ENCODE measurements at places on chromosomes 3 and 15. TPM values are rescaled to one million over a fixed set of nuclear protein-coding genes. Genes with fewer than 3 reads are reported as not detected.
A peak's percentile ranks its signal among the peaks of the same experiment; 100 is the strongest.

DNA sequence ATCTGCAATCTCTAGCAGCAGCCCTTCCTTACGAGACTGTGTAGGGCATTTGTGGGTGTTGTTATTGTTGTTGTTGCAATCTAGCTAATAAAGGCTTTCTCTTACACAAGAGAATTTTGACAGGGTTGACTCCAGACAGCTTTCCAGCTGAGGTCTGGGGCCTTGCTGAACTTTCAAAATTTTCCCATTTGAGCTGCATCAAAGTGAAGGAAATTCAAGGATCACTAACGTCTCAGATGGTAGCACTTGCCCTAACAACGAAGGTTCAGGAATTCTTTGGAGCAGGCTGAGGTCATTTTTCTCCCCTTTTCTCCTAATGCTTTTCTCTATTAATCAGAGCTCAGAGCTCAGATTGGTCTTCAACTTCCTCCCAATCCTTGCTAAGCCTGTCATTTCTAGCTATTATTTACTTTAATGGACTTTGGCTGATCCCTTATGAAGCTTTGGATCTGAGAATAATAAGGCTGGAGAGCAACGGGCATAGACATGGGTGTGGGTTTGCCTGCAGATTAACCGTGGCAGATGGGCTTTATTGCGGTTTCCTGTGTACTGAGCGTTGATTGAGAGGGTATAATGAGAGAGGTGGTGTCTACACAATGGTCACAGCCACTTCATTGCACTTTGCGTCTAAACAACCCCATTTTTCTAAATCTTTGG, 614.0 kb upstream of the AGTR1 start:
- no peak for DNase-seq

DNA sequence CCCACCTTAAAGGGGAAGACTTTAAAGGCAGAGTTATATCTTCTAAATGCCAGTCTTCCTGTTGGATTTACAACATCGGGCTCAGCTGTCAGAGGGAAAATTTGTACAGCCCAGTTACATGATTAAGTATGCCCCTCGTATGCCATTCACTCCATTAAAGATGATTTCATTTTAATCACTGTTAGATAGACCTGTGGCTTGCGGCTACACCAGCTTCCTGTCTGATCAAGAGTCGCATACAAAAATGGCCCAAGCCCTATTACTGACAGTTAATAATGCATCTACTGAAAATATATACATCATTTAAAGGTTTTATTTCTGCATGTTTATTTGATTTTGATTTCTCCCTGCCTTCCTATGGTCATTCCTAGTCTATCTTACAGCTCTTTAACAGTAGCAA, 7.1 kb downstream of the EIF4E3 start:
- DNase-seq = no peak

GRCh38 chr15:68868296-68868695, 47.6 kb upstream of the ANP32A start:
- DNase-seq = no peak

DNA sequence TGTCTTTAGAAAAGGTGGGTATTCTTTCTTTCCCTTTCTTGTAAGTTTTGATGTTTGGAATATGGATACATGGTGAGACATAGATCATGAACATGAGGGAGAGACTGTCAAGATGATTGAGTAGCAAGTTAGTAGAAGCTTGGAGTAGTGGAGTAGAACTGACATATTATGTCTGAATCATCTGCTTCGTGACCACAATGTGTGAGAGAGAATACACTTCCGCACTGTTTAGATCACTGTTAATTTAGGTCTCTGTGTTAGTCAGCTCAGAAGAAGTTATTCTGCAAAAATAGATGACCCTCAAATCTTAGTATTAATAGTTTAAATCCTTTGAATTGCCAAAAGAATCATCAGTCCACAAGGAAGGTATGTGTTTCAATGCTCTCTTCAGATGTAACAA, 151.0 kb downstream of the OXSM start:
- no peak for DNase-seq

- DNase-seq = no peak
Observed at GRCh38 chr15:87355946-87356345, 900.6 kb downstream of the NTRK3 start.

GRCh38 chr15:38708672-38709180, 144.1 kb upstream of the RASGRP1 start:
- DNase-seq = no peak

GRCh38 chr15:27059610-27060202, 88.7 kb downstream of the GABRG3 start:
- DNase-seq = peak; percentile 20

DNA sequence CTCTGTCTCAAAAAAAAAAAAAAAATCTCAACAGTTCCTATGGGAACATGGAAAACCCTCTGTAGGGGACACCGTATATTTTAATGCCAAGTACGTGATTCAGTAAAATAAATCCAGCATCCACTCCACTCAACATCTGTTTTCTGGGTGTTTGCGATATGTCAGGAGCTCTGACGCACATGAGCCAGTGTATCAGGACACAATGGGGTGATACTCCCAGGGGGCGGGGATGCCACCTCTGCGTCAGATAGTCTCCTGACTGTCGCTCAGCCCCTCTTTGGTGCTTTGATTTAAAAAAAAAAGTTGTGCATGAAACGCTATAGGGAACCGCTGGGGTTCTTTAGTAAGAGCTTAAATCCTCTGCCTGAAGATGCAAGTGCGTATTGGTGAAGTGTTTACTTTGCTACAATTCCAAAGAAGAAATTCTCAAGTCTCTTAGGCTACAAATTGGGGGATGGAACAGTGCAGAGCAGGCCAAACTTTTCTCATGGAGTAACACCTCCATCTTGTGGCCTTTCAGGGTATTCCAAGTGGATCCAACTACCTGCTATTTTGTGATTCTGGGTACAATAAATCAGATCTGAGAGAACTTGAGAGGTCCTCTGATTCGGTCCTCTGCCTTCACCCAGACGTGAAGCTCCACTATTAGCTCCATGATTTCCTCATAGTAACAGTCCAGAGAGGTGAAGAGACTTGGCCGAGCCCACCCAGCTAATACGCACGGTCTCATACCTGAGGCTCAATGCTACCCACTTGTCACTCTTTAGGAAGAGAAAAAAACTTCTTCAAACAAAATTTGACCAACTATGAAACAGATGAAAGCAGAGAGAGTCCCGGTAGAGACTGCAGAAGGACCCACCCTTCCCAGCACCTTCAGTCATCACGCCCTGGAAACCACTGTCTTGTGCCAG, 9.3 kb upstream of the NR2E3 start:
- no peak for DNase-seq

- no peak for DNase-seq
Observed at GRCh38 chr3:66486202-66486601, 14.6 kb downstream of the LRIG1 start.

DNA sequence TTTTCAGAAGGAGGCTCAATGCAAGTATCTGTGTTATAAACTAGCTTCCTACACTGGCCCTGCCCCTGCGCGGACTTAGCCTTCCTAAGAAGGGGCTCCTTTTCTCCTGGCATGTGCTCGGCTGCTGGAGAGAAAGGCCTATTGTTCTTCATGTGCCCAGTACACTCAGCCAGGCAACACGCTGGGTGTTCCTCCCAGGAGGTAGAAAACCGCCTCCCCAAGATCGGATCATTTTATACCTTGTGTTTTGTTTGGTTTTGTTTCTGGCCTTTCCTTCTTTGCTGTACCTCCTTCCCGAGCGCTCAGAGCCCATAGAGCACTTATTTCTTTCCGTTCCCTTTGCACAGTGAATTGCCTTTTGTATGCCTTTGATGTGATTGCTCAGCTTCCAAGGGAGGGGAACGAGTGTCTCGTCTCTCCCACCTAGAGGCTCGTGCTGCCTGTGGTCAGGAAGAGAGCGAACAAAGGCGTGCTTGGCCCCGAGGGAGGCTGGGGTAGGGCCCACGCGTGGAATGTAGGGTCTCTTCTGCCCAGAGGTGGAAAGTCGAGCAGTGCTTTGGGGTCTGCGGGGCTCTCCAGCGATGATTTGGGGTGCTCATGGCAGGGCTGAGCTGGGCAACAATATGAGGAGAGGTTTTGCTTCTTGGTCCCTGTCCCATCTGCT, 30.0 kb downstream of the CCNL1 start:
- DNase-seq = no peak

DNA sequence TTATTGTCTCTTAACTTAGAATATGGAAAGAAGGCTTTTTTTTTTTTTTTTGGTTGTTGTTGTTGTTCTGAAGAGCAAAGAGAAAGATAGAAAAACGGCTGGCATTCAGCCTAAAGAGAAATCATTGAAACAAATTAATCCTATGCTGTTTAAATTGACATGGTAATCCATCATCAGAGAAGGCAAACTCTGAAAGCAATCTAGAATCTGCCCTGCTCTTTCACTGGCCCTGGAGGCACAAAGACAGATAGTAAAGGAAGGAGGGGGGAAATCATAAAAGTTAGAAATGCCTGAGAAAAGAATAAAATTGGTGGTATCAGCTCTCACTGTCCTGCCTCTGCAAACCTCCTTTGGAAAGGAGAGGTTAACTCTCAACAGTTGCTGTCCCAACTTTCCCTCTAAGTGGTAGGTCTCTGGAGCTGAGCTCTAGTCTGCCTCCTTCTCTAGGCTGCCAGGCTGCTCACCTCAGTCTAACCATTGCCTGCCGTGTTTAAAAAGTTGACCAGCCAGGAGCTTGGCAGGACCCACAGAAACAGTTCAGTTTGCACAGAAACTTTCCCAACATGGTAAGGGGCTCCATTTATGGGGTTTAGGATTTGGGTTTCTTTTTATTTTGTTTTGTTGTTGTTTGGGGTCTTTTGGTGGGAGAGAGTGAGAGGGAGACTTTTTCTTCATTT, 13.4 kb upstream of the NR2F2 start:
- DNase-seq = no peak

DNA sequence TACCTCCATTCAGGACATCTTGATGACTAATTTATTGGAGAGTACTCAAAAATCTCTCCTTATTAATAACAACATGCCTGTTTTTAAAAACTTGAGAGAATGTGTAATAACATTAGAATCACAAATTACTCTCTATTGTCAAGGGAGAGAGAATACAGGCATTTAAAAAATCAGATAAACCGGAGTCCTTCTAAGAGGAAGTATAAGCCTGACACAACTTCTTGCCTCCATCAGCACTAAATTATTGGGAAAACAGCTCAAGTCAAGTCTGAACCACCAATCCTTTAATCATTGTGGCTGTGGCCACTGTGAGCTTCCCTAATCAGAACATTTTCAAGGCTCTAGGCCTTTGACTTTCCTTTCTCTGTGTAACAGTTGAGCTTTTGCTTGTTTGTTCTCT, 38.0 kb downstream of the SSR3 start:
- DNase-seq = no peak

GRCh38 chr3:46593274-46593862, 19.0 kb upstream of the FAM240A start:
- DNase-seq = no peak

GRCh38 chr3:177746337-177746933, 549.2 kb upstream of the TBL1XR1 start:
- no peak for DNase-seq

GRCh38 chr3:122000936-122001605, 21.0 kb downstream of the ILDR1 start:
- DNase-seq = no peak

- no peak for DNase-seq
Observed at GRCh38 chr15:32943711-32944110, 225.9 kb downstream of the GREM1 start.

TMEM62 gene
- 12.2 TPM for total RNA-seq

TJP1 gene
- 56.9 TPM for total RNA-seq

SIDT1 gene
- total RNA-seq = not detected

CATSPER2 gene
- 0.52 TPM for total RNA-seq

SNRK gene
- 3.4 TPM for total RNA-seq

ATP10A gene
- 1.5 TPM for total RNA-seq

IGDCC3 gene
- total RNA-seq = not detected

SLC9C1 gene
- total RNA-seq = not detected

MESP2 gene
- not detected for total RNA-seq

ASB7 gene
- 8.4 TPM for total RNA-seq

Measured in MG63 (cell line).